Upper lobe of left lung (tissue), 6 donors: ENCODE measurements at places on chromosomes 16 and 17. TPM values are rescaled to one million over a fixed set of nuclear protein-coding genes. Genes with fewer than 3 reads are reported as not detected.
A peak's percentile ranks its signal among the peaks of the same experiment; 100 is the strongest.

GRCh38 chr17:1709971-1710806 is at the start of gene TLCD2:
Gene TLCD2 (minus strand): TSS chr17:1710377. CDS start chr17:1710242, 135 bp downstream.
- DNase-seq, result peak; percentile 85

DNA sequence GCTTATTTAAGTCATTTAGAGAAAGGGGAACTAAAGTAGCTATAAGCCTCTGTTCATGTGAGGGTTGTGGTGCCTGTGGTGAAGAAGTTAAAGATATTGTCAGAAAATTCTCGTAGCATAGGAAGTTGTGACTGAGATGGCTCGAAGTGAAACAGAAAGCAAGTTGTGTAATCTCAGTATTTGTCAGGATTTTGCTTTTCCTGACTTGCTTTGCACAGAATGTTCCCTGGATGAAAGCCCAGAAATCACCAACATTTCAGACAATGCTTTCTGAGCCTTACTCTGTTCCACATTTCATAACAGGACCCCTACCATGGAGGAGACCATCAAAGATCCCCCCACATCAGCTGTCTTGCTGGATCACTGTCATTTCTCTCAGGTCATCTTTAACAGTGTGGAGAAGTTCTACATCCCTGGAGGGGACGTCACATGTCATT is 10.6 kb downstream of the CALCOCO2 start:
- no peak for DNase-seq

DNA sequence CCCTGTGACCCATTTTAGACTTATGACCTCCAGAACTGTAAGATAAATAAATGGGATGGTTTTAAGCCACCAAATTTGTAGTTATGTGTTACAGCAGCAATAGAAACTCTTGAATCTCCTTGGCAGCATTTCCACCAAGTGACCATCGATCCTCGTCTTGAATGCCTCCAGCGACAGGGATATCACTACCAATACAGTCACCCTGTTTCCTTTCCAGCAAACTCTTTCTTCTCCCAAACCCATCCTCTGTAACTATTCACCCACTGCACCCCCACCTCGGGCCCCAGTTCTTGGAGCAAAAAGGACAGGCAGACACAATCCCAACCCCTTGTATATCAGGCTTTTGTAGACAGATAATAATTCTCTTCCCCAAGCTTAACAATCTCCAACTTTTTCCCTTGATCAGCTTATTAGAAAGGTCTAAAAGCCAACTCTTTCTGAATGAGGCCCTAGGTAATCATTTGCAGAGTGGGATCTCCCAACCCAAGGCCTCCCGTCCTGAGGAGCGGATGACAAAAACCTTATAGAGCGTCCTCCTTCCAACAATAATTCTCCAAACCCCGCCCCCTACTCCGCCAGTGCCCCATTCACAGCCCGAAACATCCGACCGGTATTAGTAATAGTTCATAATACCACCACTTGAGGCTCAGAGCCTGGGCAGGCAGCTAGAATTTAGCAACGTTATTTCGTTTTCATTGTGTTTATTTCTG is 14.7 kb upstream of the PLLP start:
- peak; percentile 55 for DNase-seq

GRCh38 chr17:44197980-44198720 is 1.5 kb downstream of the ATXN7L3 start:
- DNase-seq, result peak; percentile 59

GRCh38 chr17:36972186-36972700 is 23.5 kb downstream of the AATF start:
- no peak for DNase-seq

The ZPBP2 gene
- total RNA-seq, result not detected

The ASPA gene
- total RNA-seq, result 7.6 TPM

The CTU2 gene
- total RNA-seq, result 17.4 TPM

The TENT4B gene
- total RNA-seq, result 19.2 TPM
